Activated CD4-positive, CD25-positive, alpha-beta regulatory T cell treated with anti-CD3 and anti-CD28 coated beads, Interleukin-2, amount 50 U/mL, for 72 hours (primary cell): ENCODE measurements at places on chromosomes 6 and 20.

DNA sequence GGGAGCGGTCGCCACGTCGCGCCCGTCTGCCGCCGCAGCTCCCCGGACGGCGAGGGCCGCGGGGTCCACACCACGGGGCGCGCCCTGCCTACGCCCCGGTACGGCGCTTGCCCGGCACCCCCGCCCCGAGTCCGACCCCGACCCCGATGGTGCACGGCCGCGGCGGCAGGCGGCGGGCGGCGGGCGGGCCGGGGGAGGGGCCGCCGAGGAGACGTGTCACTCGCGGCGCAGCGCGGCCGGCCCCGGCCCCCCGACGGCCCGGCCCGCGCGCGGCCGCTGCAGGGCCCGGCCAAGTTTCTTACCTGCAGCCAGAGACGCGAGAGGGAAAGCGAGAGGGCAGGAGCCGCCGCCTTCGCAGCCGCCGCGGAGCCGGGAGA, 328 bp downstream of the RRBP1 start:
- peak; percentile 70 for DNase-seq

- DNase-seq, result no peak
Observed at GRCh38 chr6:22146931-22147701, 149.7 kb downstream of the PRL start.

GRCh38 chr20:59772931-59773913, 160.2 kb downstream of the SYCP2 start:
- DNase-seq, result peak; percentile 17

DNA sequence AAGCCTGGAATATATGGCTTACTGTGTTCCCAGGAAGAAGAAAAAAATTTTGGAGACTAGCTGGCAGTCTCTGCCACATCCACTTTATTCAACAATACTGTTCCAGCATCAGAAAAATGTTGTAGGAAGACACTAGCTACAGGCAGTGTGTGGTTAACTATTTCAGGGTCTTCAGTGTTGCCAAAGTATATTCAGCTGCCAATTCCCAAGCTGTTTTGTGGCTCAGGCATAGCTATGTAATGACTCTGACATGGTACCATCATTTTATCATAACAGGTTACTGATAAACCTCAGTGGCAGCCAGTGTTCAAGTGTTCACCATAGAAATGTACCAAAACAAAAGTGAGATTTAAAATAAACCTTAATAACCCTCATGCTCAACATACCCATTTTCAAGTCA, 503.1 kb downstream of the ADGRB3 start:
- no peak for DNase-seq

GRCh38 chr6:110307368-110307767, 50.8 kb downstream of the METTL24 start:
- no peak for DNase-seq

DNA sequence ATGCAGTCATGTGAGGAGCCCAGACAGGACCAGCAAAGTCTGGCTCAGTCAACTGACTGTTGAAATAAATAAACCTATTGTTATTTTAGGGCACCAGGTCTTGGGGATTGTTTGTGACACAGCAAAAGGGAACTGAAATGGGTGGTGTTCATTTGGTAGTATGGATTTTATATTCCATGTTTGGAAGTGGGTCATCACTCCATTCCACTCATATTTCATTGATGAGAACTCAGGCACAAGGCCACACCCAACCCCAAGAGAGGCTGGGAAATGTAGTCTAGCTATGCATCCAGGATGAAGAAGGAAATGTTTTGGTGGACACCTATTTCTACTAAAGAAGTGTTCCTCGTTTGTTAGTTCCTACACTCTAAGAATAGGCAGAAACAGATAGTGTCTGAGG, 64.9 kb upstream of the BTBD3 start:
- no peak for DNase-seq

DNA sequence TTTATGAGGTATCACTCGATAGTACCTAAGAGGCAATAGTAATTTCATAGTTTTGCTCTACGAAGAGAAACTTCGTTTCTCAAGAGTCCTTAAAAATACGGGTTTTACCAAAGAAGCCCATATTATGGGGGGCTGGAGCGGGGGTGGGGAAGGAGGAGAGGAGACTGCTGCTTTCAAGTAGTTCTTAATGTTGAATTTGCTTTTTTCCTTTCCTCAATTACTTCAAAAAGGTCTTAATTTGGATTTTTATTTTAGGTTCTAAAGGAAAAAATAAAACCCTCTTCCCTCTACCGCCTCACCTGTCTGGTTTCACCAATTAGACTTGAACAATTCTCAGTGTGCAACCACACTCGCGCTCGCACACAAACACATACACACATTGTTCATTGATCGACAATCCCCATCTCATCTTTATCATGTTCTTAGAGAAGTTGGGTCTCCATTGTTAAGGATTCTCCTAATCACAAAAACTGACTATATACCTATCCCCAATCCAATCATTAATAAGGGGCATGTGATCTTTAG, 97.2 kb downstream of the HFE start:
- DNase-seq, result no peak

- DNase-seq, result no peak
Observed at GRCh38 chr6:17395112-17395511, 1.7 kb downstream of the CAP2 start.

DNA sequence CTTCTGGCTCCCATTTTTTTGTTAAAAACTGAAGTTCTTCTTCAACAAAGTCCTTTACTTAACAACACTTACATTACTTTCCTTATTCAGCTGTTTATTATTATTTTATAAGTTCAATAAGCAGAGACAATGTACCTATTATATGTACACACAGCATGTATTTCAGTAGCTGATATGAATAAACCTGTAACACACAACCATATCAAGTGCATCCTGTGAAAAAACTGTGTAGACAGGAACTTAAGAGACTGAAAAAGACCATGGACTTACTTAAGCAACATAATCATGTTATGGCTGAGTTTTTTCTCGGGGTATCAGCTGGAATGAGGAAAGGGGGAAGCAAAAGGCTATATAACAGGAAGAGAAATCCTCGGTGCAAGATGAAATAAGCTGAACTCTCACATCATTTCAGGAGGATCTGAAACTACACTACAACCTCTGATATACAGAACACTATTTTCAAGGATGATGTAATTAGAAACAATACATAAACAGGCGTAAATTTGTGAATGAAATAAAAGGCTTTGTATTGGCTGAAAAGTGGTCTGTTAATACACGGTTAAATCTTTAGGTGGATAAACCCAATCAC, 70.9 kb downstream of the REV3L start:
- DNase-seq, result no peak

DNA sequence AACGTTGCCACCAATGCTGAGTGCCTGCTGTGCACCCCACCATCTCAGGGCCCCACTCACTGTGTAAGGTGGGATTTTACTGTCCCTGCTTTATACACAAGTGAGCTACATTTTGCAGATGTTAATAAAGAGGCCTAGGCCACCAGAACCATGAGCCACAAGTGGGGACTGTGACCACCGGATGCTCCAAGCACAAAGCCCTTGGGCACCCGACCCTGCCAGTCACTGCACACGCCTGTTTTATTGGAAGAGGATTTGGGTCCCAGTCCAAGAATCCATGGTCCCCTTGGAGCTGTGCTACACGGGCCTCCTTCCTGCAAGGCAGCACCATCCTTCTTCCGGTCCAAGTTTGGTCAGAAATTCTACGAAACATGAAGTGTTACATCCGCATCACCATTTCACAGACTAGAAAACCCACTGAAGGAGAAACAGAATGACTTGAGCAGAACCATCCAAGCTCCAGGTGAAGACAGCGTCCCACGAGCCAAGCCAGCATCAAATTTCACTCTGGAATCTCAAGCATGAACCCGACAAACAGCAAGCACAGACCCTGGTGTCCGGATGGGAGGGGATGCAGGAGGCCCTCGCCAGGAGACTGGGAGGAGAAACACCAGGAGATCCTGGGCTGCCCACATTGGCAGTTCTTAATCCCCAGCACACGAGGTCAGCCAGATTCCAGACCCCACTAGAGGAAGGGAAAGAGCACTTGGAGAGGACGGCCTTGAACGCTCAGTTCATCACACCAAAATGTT, 226.9 kb downstream of the DLL1 start:
- DNase-seq, result peak; percentile 17

GRCh38 chr6:116139917-116140316, 14.0 kb upstream of the COL10A1 start:
- DNase-seq, result no peak

- no peak for DNase-seq
Observed at GRCh38 chr6:154252678-154253077, 103.9 kb downstream of the IPCEF1 start.

DNA sequence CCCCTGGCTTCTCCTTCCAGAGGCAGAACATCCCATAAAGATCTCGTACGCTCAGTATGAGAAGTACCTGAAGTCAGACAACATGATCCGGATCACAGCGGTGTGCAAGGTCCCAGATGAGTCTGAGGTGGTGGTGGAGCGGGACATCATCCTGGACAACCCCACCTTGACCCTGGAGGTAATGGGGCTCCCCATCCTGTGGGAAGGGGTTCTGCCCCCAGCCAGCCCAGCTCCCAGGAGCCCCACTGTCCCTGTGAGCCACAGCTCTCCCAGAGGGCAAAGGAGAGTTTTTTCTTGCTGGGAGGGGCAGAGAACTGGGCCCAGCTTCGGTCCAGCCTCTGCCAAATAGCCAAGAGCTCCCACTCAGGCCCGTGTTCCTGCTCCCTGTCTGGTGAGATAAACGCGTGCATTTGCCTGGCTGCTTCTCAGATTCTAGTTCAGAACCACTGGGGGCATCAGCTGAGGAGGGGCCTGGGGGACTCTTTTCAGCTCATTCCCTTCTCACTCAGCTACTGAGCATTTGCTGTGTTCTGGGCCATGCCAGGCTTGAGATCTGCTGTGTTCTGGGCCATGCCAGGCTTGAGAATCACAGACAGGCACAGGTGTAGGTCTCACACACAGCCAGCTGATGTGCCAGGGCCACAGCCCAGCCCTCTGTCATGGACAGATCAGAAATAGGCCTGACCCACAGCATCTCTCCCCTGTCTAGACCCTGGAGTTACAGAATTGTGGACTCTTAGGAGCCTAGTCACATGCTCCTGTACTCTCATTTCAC, 39.5 kb downstream of the TGM3 start:
- DNase-seq, result no peak

DNA sequence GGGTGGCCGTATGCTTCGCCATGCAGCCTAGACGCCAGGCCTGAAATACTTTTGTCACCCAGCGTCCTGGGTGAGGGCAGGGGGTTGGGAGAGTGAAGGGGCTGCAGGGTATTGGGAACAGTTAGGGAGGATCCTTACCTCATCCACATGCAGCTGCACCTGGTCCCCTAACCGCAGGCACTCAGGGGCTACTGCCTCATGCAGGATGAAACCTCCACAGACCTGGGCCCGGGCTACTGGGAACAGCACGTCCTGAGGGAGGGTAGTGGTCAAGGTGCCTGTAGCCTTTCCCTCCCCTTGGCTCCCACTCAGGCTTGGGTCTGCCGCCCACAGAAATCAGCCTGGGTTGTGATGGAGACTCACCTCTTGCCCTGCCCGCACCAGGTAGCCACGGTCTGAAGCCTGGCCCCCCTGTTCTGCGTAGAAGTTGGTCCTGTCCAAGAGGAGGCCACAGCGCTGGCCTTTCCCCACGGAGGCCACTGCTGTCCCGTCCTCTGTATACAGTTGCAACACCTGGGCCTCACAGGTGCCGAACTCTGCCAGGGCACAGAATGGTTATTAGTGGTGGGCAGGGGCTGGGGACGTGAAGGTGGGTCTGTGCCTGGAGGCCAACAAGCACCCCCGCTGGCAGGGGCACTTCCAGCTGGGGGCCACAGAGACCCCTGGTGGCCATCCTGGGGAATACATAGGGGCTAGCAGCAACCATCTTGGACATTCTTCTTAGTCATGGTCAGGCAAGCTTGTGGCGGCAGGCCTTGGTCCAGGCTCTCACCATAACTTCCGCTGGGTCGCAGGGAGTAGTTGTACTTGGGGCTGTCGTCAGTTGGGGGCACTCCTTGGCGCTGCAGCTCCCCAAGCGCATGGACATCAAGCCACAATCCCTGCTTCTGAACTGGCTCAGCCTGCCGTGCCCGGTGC, 8.6 kb downstream of the AARS2 start:
- DNase-seq, result peak; percentile 43

GRCh38 chr20:4082406-4083097, 67.2 kb upstream of the RNF24 start:
- peak; percentile 51 for DNase-seq

DNA sequence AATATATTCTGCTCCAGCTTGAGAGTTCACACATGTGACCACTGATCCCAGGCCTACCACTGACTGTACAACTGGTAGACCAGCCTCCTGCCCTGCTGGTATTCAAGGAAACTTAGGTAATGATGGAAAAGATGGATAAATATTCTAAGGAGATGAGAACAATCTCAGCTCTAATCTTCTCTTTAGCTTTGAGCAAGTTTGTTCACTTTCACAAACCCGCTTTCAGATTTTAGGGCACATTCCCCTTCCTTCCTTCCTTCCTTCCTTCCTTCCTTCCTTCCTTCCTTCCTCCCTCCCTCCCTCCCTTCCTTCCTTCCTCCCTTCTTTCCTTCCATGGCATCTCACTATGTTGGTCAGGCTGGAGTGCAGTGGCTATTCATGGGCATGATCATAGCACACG, 88.2 kb upstream of the PHACTR1 start:
- DNase-seq, result no peak

GRCh38 chr6:157268835-157269234, 54.5 kb downstream of the TMEM242 start:
- DNase-seq, result no peak
